ENCODE measurements at places on chromosomes 7 and 10. TPM values are rescaled to one million over a fixed set of nuclear protein-coding genes. Genes with fewer than 3 reads are reported as not detected.

GRCh38 chr7:23120106-23120505 is 14.5 kb downstream of the KLHL7 start:
- no peak for DNase-seq
- no peaks in the 10 kb centered on the region for H3K4me1 ChIP-seq
- H3K36me3 ChIP-seq = peaks cover 8% of the 10 kb centered on the region
- H3K27ac ChIP-seq = no peak overlapping the region
- H3K4me3 ChIP-seq = no peak overlapping the region
- H3K27me3 ChIP-seq = no peaks in the 10 kb centered on the region

DNA sequence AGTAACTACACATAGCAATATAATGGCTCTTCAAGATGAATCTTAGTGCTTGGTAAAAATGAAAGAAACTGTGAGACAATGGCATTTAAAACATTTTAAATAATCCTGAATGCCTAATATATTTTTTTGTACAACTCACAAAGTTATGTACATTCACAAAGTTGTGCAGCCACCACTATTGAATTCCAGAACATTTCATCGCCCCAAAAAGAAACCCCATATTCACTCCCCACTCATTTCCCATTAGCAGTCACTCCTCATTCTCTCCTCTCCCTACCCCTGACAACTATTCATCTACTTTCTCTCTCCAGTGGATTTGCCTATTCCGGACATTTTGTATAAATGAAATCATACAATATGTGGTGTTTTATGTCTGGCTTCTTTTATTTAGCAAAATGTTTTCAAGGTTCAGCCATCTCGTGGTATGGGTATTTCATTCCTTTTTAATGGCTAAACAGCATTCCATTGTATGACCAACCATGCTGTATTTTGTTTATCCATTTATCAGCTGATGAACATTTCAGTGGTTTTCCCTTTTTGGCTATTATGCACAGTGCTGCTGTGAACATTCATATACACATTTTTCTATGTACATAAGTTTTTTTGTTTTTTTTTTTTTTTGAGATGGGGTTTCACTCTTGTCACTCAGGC is 34.7 kb downstream of the ENTPD7 start:
- no peak for DNase-seq
- no peak overlapping the region for H3K27ac ChIP-seq
- no peak overlapping the region for H3K4me3 ChIP-seq
- no peaks in the 10 kb centered on the region for H3K27me3 ChIP-seq
- no peaks in the 10 kb centered on the region for H3K4me1 ChIP-seq

ARMC3 gene
- not detected for total RNA-seq

TRIL gene
- total RNA-seq = not detected
